ENCODE measurements at places on chromosomes 6 and 20. TPM values are rescaled to one million over a fixed set of nuclear protein-coding genes. Genes with fewer than 3 reads are reported as not detected.

The LAMP5 gene
- not detected for total RNA-seq

The ATAT1 gene
- 15.8 TPM for total RNA-seq

The FANCE gene
- total RNA-seq = 4.3 TPM

The IL20RA gene
- not detected for total RNA-seq

The MYMX gene
- total RNA-seq = 1.8 TPM

The TP53TG5 gene
- not detected for total RNA-seq

The OTOR gene
- not detected for total RNA-seq

The CST1 gene
- total RNA-seq = not detected

The XRN2 gene
- total RNA-seq = 77.7 TPM

DNA sequence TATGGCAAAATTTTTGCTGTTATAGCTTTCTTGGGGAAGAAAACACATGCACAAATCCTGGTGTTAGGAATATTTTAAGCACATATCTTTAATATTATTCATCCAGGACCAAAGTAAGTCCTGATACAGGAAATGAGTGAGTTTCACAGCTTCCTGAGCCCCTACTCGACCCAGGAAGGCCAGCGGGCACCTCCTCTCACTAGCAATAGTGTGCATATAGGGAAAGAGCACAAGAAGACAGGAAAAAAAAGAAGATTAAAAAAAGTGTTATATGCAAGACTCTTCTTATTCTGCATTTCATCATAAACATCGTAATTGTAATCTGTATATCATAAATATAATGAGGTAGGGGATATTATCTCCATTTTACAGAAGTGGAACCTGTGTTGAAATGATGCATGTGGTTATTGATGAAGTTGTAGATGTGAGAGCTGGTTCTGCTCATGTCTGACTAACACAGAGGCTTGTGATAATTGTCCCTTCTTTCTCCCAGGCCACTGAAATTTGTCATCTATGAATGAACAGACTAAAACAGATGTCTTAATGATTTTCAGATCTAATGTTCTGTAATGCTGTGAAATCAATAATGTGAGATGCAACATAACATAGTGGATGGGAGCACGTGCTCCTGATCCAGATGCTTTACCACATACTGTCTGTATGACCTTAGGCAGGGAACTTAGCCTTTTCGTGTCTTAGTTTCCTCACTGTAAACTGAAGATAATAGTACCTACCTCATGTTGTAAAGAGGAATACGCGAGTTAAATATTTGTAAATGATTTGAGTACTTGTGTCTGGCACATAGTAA lies 101.2 kb downstream of the MYO6 start:
- peaks cover 35% of the 10 kb centered on the region for H3K4me1 ChIP-seq
- H3K27me3 ChIP-seq = no peaks in the 10 kb centered on the region
- no peak for DNase-seq
- peaks cover 3% of the 10 kb centered on the region for H3K36me3 ChIP-seq
- H3K27ac ChIP-seq = peak overlapping the region; percentile 58

DNA sequence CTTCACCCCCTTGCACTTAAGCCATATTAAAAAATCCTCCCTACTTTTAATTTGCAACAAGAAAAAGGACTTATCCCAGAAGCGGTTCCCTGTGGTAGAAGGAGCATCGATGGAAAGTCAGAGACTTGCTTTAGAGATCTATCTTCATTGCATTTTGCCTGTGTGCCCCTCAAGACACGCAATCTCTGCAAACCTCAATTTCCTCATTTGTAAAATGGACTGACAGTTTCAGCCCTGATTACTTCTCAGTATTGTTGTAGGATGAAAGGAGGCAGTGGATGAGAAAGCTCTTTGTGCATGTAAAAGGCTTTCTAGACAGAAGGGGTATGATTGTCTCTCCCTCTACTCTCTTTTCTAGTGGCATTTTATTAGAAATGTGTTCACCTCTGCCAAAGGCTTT lies 410.2 kb downstream of the CDC5L start:
- no peaks in the 10 kb centered on the region for H3K4me1 ChIP-seq
- no peaks in the 10 kb centered on the region for H3K36me3 ChIP-seq
- no peak overlapping the region for H3K4me3 ChIP-seq
- H3K27me3 ChIP-seq = peaks cover 16% of the 10 kb centered on the region
- no peak overlapping the region for H3K27ac ChIP-seq

- no peaks in the 10 kb centered on the region for H3K4me1 ChIP-seq
- no peak for DNase-seq
- no peaks in the 10 kb centered on the region for H3K27me3 ChIP-seq
- no peaks in the 10 kb centered on the region for H3K36me3 ChIP-seq
These were observed 716.8 kb upstream of the GJE1 start for GRCh38 chr6:141415896-141416295.

- no peaks in the 10 kb centered on the region for H3K27me3 ChIP-seq
- peaks cover 19% of the 10 kb centered on the region for H3K4me1 ChIP-seq
- H3K36me3 ChIP-seq = no peaks in the 10 kb centered on the region
- peak overlapping the region; percentile 67 for H3K27ac ChIP-seq
These were observed 72.5 kb downstream of the ATP9A start for GRCh38 chr20:51695574-51696303.

DNA sequence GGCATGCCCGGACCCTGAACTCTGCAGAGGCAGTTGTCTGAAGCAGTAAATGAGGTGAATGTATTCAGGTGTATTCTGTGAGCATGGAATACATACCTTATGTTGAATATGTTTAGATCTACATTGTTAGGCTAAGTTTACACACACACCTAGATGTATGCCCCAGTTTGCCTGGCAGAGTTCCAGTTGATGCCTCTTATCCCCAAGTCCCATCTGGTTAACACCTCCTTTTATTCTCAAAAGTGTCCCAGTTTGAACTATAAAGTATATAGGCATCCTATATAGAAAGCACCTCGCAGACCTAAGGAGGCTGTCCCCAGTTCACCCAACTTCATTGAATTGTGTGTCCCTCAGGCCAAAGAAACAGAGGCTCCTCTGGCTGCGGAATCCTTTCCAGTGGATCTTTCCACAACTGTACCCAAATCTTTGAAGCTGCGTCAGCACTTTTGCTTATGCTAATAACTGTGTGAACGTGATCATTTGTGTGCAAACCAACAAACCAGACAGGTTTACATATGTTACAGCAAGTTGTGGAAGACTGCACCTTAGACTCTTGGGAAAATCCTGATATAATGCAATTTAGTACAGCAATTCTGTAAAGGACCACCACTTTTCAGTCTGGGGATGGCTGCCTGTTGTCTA lies 4.8 kb upstream of the DHX35 start:
- no peak overlapping the region for H3K27ac ChIP-seq
- peaks cover 9% of the 10 kb centered on the region for H3K4me1 ChIP-seq
- DNase-seq = no peak
- no peak overlapping the region for H3K4me3 ChIP-seq
- H3K27me3 ChIP-seq = no peaks in the 10 kb centered on the region

DNA sequence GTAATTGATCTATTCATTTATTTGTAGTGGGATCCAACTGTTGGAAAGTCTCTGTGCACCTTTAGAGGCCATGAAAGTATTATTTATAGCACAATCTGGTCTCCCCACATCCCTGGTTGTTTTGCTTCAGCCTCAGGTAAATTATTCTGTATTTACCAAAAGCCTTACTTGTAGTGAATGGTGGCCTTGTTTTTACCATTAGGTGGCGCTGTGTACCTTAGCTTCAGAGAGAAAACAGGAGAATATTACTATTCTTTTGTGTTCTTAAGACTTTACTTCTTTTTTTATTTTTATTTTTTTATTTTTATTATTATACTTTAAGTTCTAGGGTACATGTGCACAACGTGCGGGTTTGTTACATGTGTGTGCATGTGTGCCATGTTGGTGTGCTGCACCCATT lies 23.7 kb downstream of the PEX7 start:
- no peaks in the 10 kb centered on the region for H3K36me3 ChIP-seq
- no peak overlapping the region for H3K4me3 ChIP-seq
- no peak overlapping the region for H3K27ac ChIP-seq
- H3K4me1 ChIP-seq = no peaks in the 10 kb centered on the region
- H3K27me3 ChIP-seq = no peaks in the 10 kb centered on the region

- no peak overlapping the region for H3K27ac ChIP-seq
- no peak overlapping the region for H3K4me3 ChIP-seq
- no peak for DNase-seq
- no peaks in the 10 kb centered on the region for H3K36me3 ChIP-seq
- peaks cover 10% of the 10 kb centered on the region for H3K4me1 ChIP-seq
- no peaks in the 10 kb centered on the region for H3K27me3 ChIP-seq
These were observed 7.9 kb downstream of the SNX14 start for GRCh38 chr6:85585741-85586140.

GRCh38 chr6:162200041-162200440 lies 527.5 kb downstream of the PRKN start:
- no peak overlapping the region for H3K27ac ChIP-seq
- no peaks in the 10 kb centered on the region for H3K4me1 ChIP-seq
- no peaks in the 10 kb centered on the region for H3K27me3 ChIP-seq
- no peak overlapping the region for H3K4me3 ChIP-seq
- no peaks in the 10 kb centered on the region for H3K36me3 ChIP-seq

- no peaks in the 10 kb centered on the region for H3K27me3 ChIP-seq
- no peak overlapping the region for H3K27ac ChIP-seq
- DNase-seq = no peak
- H3K4me1 ChIP-seq = no peaks in the 10 kb centered on the region
These were observed 129.5 kb upstream of the ARG1 start for GRCh38 chr6:131443514-131443913.

GRCh38 chr6:167645368-167645767 lies 181.3 kb upstream of the AFDN start:
- no peaks in the 10 kb centered on the region for H3K27me3 ChIP-seq
- no peaks in the 10 kb centered on the region for H3K36me3 ChIP-seq
- no peaks in the 10 kb centered on the region for H3K4me1 ChIP-seq
- no peak for DNase-seq
- no peak overlapping the region for H3K4me3 ChIP-seq

- H3K27ac ChIP-seq = no peak overlapping the region
- H3K4me3 ChIP-seq = no peak overlapping the region
- H3K36me3 ChIP-seq = no peaks in the 10 kb centered on the region
- no peak for DNase-seq
These were observed 264.6 kb upstream of the CDYL start for GRCh38 chr6:4511641-4512020.

DNA sequence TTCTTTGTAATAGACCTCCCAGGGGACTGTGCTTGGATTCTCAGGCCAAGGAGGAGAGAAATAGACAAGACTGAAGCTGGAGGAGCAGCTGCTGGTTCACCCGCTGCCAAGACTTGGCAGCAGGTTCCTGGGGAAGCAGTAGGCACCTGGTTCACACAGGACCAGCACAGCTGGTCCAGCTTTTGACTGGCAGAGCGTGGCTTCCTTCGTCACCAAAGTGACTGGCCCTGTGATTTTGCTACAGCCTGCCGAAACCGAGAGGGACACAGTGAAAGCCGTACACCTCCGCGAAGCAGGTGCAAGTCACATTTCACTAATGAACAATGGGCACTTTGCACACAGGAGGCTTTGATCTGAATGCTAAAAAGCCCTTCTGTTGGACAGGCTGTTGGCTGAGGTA lies 199.0 kb downstream of the RNF144B start:
- H3K4me1 ChIP-seq = no peaks in the 10 kb centered on the region
- H3K36me3 ChIP-seq = no peaks in the 10 kb centered on the region
- H3K27ac ChIP-seq = no peak overlapping the region
- no peak for DNase-seq
- H3K4me3 ChIP-seq = no peak overlapping the region
- no peaks in the 10 kb centered on the region for H3K27me3 ChIP-seq

DNA sequence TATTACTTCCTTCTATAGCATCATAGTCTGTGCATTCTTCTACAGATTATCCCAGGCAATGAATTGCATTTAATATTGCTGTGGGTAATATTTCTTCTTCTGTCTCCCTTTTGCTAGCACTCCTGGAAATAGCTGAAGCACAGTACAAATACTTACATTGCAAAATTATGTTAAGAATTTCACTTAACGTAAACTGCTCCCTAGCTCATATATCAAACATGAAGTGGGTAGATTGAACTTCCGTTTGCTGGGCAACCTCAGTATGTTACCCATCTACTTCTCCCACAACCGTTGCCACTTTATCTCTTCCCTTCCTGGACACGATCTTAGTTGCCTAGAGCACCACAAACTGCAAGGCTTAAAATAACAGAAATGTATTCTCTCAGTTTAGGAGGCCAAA lies 963.3 kb downstream of the KIF16B start:
- no peak overlapping the region for H3K4me3 ChIP-seq
- no peaks in the 10 kb centered on the region for H3K4me1 ChIP-seq
- no peak for DNase-seq
- H3K27ac ChIP-seq = no peak overlapping the region
- H3K27me3 ChIP-seq = no peaks in the 10 kb centered on the region

- H3K27ac ChIP-seq = no peak overlapping the region
- DNase-seq = no peak
- H3K27me3 ChIP-seq = no peaks in the 10 kb centered on the region
- 0 out of 2 replicates have a peak, but pooled peaks cover 19% of the 10 kb centered on the region for H3K4me1 ChIP-seq
- no peaks in the 10 kb centered on the region for H3K36me3 ChIP-seq
These were observed 48.3 kb downstream of the RREB1 start for GRCh38 chr6:7155871-7156579.

DNA sequence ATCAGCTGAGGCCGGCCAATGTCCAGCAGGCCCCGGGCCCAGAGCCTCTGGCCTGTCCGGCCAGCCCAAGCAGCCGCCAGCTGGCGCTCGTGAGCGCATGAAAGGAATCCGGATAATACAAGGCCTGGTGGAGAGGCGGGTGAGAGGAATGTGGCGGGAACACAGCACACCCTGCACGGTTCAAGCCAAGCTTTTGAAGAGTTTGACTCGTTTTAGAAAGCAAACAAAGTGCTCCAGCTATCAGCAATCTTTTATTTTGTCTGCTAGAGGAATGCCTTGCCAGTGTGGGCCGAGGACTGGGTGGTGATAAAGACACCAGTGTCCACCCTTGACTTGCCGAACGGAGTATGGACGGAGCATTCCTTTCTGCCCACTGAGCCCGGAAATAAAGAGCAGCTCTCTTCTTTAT lies 9.3 kb upstream of the NEDD9 start:
- no peaks in the 10 kb centered on the region for H3K27me3 ChIP-seq
- H3K4me3 ChIP-seq = no peak overlapping the region

DNA sequence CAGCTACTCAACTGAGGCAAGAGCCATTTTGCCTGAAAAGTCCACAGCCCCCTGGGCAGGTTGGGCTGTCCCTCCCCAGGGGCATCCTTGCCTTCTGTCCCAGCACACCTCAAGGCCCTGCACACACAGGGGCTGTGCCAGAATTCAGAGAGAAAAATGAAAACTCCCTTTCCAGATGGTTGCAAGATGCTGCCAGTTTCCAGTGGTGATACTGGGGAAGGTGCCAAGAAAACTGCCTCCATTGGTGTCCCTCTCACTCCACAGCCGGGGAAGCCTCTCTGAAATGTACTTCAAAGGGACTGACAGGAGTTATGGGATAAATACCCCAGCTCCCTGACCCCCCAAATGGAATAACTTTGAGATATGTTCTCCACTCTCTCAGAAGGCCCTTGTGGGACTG lies 154.2 kb upstream of the MAFB start:
- no peak for DNase-seq
- H3K4me1 ChIP-seq = no peaks in the 10 kb centered on the region
- no peaks in the 10 kb centered on the region for H3K36me3 ChIP-seq
- no peaks in the 10 kb centered on the region for H3K27me3 ChIP-seq

DNA sequence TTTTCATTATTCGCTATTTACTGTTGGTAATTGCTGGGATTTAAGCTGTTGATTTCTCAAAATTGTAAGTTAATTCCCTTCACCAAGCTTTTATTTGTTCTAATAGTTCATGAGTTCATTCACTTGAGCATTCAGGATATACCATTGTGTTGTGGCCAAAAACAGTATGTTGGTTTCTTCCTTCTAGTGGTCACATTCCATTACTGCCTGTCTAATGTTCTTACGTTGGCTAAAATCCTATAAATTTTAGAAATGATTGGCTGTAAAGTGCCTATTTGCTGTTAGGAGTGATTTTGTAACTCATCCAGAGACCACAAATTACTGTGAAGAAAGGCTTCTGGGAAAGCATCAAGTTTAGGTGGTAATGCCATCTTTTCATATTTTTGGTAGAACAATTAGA lies 76.3 kb downstream of the FARS2 start:
- H3K27me3 ChIP-seq = no peaks in the 10 kb centered on the region
- DNase-seq = no peak
- no peaks in the 10 kb centered on the region for H3K4me1 ChIP-seq
- no peaks in the 10 kb centered on the region for H3K36me3 ChIP-seq
- H3K4me3 ChIP-seq = no peak overlapping the region
